NCI-H2171 treated with DMSO at 0.1 percent for 48 hours (cell line): ENCODE measurements at places on chromosomes 16 and 17.

DNA sequence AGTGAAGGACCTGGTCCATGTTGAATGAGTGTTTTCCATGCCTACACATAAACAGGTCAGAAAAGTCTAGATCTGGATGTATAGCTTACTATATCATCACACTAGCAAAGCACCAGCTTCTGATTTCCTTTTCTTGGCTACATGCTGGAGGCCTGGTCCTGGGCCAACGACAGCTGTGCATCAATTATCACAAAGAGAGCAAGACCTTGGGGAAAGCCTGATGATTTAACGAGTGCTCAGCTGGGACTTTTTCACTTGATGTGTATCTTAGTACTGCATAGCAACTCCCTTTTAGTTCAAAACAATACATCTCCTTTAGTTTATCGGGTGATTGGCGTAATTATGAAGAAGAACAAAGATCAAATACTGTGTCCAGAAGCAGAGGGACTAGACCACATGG is 358.2 kb downstream of the KIF2B start:
- peak; percentile 41 for DNase-seq

GRCh38 chr16:87382023-87382785 is 1.4 kb downstream of the FBXO31 start:
- DNase-seq: peak; percentile 14

DNA sequence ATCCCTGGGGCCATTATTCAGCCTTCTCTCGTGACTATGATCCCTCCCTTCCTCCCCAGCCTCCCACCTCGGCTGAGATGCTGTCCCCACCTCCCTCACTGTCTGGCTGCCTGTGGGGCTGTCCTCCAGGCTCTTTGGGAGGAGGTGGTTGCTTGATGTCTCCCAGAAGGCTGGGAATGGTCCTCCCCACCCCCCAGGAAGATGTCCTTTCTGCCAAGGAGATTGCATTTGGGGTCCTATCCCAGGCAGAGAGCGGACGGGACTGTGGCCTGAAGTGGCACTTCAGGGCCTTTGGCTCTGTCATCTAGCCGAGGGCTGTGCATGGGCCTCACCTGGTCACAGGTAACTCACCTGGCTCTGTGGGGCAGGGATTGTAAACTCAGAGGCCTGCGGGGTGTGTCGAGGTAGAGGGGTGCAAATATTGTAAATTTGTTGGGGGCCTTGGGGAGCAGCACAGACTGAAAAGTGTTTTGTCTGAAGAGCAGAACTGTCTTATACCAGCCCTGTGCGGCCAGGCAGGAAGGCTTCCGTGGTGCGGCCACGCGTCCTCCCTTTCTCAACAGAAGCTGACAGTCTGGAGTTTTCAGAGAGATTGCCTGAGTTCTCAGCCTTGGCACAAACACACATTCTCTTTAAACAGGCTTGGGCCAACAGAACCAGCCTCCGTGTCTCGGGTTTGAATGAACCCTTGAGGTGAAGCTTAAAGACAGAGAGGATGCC is 177.9 kb downstream of the SEC14L1 start:
- DNase-seq: no peak

- no peak for DNase-seq
Observed at GRCh38 chr16:53334581-53334980, 99.7 kb upstream of the RBL2 start.

- no peak for DNase-seq
Observed at GRCh38 chr16:89373355-89374110, 116.8 kb downstream of the ANKRD11 start.

GRCh38 chr17:48486557-48486956 is 44.3 kb downstream of the HOXB1 start:
- DNase-seq: no peak

- peak; percentile 81 for DNase-seq
Observed at GRCh38 chr16:81601008-81601428, 156.4 kb downstream of the CMIP start.

- DNase-seq: peak; percentile 99
Observed at GRCh38 chr16:49748322-49748721, 107.6 kb downstream of the ZNF423 start.

DNA sequence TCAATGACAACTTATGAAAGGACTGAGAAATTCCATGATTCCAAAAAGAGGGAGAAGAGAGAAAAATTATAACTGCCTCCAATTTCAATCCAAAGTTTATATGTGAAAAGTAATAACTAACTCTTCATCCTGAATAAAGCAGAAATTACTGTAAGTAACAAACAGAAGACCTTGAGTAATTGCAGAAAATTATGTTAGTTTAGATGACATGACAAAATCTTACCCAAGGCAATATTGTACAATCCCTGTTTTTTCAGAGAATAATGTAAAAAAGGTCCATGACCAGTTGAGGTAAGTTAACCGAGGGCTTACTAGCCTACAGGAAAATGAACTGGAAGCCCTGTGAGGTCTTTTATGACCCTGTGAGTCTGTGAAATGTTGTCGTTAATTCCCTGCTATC is 949.5 kb upstream of the SOX9 start:
- DNase-seq: no peak

GRCh38 chr16:28067604-28068379 is 4.3 kb upstream of the GSG1L start:
- DNase-seq: no peak

- peak; percentile 17 for DNase-seq
Observed at GRCh38 chr17:28720247-28720996, 637 bp downstream of the RPL23A start.

DNA sequence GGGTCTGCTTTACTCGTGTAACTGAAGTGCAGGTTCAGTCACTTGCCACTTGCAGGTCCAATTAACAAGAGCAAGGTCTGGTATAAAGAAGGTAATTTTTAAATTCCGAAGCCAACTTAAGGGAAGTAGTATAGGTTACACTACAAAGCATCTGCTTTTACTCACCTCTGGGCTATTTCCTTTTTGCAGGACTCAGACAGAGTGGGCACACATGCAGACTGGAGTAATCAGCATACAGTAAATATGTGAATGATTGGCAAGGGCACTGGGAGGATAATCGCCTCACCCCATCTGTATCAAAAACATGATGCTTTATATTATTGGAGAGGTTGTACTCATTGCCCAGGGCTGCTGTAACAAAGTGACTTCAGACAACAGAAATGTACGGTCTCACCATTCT is 160.1 kb upstream of the CDH5 start:
- no peak for DNase-seq

GRCh38 chr16:76882105-76882504 is 308.9 kb upstream of the MON1B start:
- DNase-seq: no peak

- DNase-seq: no peak
Observed at GRCh38 chr17:51537996-51538550, 277.7 kb downstream of the UTP18 start.
